ENCODE measurements at places on chromosomes 6 and 20. TPM values are rescaled to one million over a fixed set of nuclear protein-coding genes. Genes with fewer than 3 reads are reported as not detected.

Gene TAAR1
- total RNA-seq: not detected

Gene RAB44
- 1.3 TPM for total RNA-seq

Gene STK35
- total RNA-seq: 30.2 TPM

Gene RUNX2
- total RNA-seq: 10.4 TPM

Gene APOBEC2
- not detected for total RNA-seq

Gene ANKEF1
- total RNA-seq: 0.84 TPM

Gene NELFE
- total RNA-seq: 47.8 TPM

Gene TP53RK
- total RNA-seq: 6.5 TPM

Gene GPX5
- not detected for total RNA-seq

Gene GRM1
- total RNA-seq: not detected

Gene CTCFL
- not detected for total RNA-seq

Gene POM121L2
- total RNA-seq: not detected

Gene EYS
- under 0.01 TPM for total RNA-seq

Gene SLC35D3
- total RNA-seq: 0.52 TPM

Measured in mononuclear cell (primary cell).